ENCODE measurements at places on chromosomes 7 and 10. TPM values are rescaled to one million over a fixed set of nuclear protein-coding genes. Genes with fewer than 3 reads are reported as not detected.
A peak's percentile ranks its signal among the peaks of the same experiment; 100 is the strongest.

TMEM229A gene
- 0.46 TPM for total RNA-seq

PKD2L1 gene
- total RNA-seq: 0.20 TPM

C10orf105 gene
- total RNA-seq: 0.26 TPM

GRCh38 chr7:52091996-52092395 is 775.4 kb upstream of the COBL start:
- DNase-seq: no peak

DNA sequence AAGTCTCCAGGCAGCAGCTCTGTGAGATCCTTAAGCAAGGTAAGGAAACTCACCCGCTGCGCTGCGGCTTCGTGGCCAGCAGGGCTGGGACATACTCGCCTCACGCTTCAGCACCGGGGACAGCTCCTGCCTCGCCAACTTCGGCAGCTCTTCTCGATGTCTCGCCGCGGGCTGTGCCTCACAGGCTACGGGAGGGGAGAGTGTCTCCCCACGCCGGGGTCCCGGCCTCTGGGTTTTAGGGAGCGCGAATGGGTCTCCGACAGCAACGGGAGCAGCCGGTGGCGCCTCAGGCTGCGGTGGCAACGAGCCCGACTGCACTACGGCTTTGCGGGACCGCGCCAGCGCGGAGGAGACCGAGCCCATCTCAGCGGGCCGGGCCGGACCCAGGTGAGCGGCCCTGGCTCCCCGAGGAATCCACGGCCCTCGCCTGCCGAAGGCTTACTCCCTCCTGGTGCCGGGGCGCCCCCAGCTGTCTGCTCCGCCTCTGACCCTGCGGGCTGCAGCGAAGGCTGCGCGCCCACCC is 62.4 kb downstream of the LSM5 start:
- peak; percentile 93 for DNase-seq

DNA sequence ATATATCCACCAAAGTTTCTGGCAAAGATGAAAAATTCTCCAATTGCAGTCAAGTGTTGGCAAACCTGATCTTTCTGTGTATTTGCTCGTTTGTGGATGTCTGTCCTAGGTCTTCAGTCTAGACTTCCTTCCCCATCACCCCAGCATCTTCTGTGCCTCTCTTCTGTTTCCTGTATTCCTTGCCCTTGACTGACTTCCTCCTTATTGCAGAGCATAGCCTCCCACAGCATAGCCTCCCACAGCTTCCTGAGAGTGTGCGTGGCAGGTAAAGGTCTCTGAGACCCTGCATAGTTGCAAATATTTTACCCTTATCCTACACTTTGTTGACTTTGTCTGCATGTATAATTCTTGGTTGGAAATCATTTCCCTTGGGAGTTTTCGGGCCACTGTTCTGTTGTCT is 18.4 kb downstream of the SLC18A2 start:
- no peak for DNase-seq

DNA sequence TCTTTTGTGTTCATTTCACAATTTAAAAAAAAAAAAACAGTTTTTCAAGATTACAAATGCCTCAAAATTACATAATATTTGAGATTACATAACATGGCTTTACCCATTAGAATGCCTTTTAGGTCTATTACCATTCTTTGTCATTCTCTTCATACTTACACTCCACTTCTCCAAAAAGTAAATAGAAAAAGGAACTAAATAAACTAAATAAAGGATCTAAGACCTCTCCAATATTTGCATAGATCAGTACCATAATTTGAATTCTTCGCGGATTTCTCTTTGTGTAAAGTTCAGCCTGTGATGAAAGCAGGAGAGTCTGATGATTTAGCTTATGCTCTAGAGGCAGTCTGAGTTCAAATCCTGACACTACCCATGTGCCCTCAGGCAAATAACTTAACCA is 56.4 kb upstream of the C1GALT1 start:
- no peak for DNase-seq

DNA sequence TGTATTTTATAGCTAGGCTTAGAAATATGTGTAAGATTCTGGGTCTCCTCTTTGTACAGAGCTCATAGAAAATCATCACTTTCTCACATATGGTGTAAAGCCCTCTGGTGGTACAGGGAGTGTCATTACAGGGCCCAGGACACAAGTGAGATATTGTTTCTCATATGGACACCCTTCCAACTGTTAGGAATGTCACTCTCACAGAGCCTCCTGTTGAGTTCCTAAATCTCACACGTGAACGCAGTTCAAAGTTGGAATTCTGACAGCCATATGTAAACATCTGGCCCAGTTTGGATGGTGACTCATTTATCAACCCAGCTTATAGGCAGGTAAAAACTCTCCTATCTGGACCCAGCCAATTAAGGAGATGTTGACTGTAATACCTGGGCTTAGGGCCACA is 35.4 kb upstream of the ZNF107 start:
- no peak for DNase-seq

DNA sequence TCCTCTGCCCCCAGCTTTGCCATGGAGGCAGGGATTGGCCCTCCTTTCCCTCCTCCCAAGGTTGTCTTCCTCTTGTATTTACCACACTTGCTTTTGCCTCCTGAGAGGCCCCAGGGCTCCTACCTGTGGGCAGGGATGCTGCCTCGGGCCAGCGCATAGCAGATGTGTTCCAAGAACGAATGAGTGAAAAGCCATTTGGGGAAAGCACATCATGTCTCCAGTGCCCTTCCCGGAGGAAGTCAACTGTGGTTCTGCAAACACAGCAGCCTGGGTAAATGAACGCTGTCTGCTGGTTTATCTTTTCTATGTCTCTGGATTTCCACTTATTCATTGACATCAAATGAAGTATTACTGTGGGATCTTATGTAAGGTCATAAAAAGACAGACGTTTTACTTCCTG is 161.7 kb downstream of the FANK1 start:
- DNase-seq: no peak

- no peak for DNase-seq
Observed at GRCh38 chr7:98231493-98232262, 20.4 kb downstream of the TECPR1 start.

- DNase-seq: no peak
Observed at GRCh38 chr10:74502963-74503608, 323.3 kb upstream of the KAT6B start.

DNA sequence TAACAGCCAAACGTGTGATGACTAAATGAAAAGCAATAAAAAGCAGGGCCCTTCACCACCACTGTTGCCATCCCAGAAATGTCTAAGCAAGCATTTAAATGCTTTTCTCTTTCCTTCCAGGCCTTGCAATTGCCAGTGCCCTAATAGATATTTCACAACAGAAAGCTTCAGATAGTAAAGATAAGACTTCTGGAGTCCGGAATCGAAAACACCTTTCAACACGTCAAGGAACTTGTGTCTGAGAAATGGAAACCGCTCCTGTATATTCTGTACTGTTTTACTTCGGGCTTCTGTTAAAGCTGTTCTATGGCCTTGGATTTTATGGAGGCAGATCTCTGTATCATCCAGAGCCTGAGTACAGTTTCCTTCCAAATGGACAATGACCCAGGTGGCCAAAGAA is 328.5 kb downstream of the GFRA1 start:
- DNase-seq: no peak
